ENCODE measurements at places on chromosomes 3 and 15. TPM values are rescaled to one million over a fixed set of nuclear protein-coding genes. Genes with fewer than 3 reads are reported as not detected.

Gene SHC4
- 0.30 TPM for total RNA-seq

Gene CYP1A2
- total RNA-seq = not detected

Gene SLC28A2
- not detected for total RNA-seq

Gene CYP8B1
- not detected for total RNA-seq

Gene ZNF774
- 0.87 TPM for total RNA-seq

Gene CTXN2
- not detected for total RNA-seq

Gene GHSR
- not detected for total RNA-seq

Gene ADAMTS17
- total RNA-seq = 0.10 TPM

Gene THRB
- total RNA-seq = 0.39 TPM

Gene DUOXA2
- not detected for total RNA-seq

Gene ASB14
- not detected for total RNA-seq

Gene IGDCC3
- not detected for total RNA-seq

Gene PLXND1
- total RNA-seq = 285 TPM

Gene LIPC
- 0.07 TPM for total RNA-seq

Gene RLBP1
- not detected for total RNA-seq

Gene LRRK1
- total RNA-seq = 9.0 TPM

Gene CD200
- 1.4 TPM for total RNA-seq

Gene RPL14
- 350 TPM for total RNA-seq

Gene TMEM266
- not detected for total RNA-seq

Gene SCN11A
- not detected for total RNA-seq

Data from mammary microvascular endothelial cell (primary cell).